Esophagus squamous epithelium (tissue), 5 donors: ENCODE measurements at places on chromosomes 6 and 20.

GRCh38 chr6:72588155-72588554 is 33.7 kb upstream of the KCNQ5 start:
- DNase-seq: no peak

- DNase-seq: no peak
These were observed 48.4 kb upstream of the SLC35D3 start for GRCh38 chr6:136873748-136874147.

DNA sequence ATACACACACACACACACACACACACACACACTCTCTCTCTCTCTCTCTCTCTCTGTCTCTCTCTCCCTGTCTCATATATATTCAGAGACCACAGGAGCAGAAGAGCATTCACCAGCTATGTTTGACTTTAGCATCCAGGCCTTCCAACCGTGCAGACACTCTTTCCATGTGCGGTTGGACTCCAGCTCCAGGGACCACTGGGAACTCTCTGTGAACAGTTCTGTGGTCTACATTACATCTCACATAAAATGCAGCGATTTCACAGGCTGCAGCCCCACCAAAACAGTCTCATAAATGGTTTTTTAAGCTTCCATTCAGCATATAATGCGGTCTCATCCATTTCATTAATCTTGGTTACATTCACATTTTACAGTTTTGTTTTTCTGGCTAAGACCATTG is 508.4 kb upstream of the SULF2 start:
- DNase-seq: no peak

GRCh38 chr6:136607204-136607931 is 57.1 kb upstream of the MAP7 start:
- DNase-seq: no peak

GRCh38 chr6:52566201-52566600 is 10.7 kb downstream of the TRAM2 start:
- DNase-seq: no peak

GRCh38 chr6:129115471-129115870 is 232.5 kb downstream of the LAMA2 start:
- DNase-seq: no peak

DNA sequence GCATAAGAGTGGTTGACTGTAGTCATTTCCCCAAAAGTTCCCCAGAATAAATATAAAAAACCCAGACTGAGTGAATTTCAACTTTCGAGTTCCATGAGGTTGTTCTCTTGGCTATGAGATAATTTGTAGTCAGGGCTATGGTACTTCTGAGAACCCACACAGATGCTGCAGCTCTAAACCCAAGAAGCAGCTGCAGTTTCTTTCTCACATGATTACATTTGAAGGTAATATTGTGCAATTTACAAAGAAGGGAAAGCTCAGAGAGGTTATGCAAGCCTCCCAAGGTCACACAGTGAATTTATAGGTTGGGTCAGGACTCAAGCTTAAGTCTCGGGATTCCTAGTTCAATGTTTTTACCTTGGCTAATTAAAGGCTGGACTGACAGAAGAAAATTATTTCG is 29.7 kb upstream of the CD93 start:
- DNase-seq: no peak

- no peak for DNase-seq
These were observed 40.8 kb downstream of the SNRNP48 start for GRCh38 chr6:7630792-7631191.

GRCh38 chr20:61769286-61769832 is 296.3 kb downstream of the TAF4 start:
- DNase-seq: no peak

- no peak for DNase-seq
These were observed 19.0 kb downstream of the SRC start for GRCh38 chr20:37364927-37365272.

DNA sequence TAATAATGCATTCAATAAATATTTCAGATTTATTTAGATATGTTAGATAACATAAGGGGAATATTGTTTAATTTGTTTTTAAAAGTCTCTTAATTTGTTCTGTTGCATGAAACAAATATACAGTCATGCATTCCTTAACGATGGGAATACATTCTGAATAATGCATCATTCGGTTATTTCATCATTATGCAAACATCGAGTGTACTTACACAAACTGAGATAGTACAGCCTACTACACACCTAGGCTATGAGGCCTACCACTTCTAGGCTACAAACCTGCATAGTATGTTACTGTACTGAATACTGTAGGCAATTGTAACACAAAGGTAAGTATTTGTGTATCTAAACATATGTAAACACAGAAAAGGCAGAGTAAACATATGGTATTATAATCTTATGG is 118.7 kb downstream of the EPHA7 start:
- no peak for DNase-seq

- no peak for DNase-seq
These were observed 94.9 kb downstream of the CEBPB start for GRCh38 chr20:50285376-50286173.

GRCh38 chr6:21213492-21213891 is 380.1 kb upstream of the SOX4 start:
- no peak for DNase-seq

DNA sequence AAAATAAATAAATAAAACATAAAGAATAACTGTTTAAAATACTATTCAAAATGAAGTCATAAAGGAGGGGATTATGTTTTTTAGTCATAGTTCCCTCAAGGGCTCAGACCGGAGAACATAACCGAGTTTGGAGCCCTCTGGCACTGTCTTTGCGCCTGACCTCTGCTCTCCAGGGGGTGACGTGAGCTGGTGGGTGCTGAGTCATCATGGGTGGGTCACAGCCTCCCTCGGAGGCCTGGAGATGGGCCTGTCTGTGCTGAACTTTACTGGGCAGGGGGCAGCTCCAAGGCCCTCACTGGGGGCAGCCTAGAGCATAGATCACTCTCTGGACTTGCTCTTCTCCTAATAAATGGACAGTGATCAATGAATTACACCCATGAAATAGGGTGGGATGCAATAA is 3.1 kb upstream of the MAVS start:
- no peak for DNase-seq

DNA sequence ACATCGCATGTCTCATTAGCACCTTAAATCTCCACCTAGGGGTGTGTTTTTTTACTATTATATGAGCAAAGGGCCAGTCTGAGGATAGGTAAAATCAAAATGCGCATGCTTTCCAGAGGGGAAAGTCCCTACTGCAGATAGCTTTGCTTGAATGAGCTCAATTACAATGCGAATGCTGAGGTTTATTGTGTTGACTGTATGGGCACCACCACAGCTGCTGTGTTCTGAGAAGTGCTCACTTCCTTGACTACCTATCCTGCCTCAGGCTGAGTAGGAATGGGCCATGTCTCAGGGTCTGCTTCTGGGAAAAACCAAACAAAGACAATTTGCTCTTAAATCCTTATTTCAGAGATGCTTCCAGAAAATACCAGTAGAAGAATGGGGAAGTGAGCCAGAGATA is 36.6 kb downstream of the MOCS1 start:
- no peak for DNase-seq

- no peak for DNase-seq
These were observed 48.9 kb downstream of the PRDM1 start for GRCh38 chr6:106134906-106135634.

DNA sequence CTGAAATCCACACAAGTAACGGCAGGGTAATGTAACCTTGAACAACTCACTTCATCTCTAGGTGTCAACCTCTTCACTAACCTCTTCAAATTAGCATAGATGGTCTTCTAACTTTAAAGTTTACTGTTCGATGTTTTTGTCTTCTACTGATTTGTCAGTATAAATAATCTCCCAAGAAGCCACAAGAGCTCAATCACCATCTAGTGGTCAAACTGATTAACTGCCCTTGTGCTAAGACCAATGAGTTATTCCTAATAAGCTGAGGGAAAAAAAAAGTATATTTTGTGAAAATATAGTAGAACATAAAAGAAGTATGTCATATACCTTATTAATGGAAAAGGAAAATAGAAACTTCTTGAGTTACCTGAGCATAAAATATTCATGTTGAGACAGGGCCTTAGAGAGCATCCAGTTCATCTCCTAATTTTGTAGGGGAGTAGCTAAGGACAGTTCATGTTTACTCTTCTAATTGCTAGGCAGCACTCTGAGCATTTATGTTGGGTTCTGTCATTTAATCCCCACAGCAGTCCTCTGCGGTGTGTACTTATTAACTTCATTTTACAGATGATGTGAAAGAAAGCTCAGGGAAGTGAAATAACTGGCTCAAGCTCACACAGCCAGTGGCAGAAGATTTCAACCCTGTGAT is 317.1 kb downstream of the ESR1 start:
- no peak for DNase-seq

DNA sequence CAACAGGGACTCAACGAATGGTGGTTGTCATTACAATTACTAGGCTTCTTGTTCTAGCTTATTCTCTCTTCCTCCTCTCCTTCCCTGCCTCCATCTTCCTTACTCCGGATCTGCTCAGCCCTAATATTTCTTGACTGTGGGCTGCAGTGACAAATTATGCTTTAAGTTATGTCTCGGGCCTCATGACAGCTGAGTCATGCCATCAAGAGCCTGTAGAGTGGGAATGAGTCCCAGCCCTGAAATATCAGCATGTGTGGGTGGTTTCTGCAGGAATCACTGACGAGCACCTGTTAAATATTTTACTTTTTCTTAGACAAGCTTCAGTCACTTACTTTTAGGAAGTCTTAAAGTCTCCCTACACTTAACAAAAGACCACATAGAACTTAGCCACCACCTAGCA is 83.1 kb upstream of the CBLN4 start:
- no peak for DNase-seq

- DNase-seq: no peak
These were observed 448.0 kb downstream of the TENT5A start for GRCh38 chr6:81304466-81304865.

DNA sequence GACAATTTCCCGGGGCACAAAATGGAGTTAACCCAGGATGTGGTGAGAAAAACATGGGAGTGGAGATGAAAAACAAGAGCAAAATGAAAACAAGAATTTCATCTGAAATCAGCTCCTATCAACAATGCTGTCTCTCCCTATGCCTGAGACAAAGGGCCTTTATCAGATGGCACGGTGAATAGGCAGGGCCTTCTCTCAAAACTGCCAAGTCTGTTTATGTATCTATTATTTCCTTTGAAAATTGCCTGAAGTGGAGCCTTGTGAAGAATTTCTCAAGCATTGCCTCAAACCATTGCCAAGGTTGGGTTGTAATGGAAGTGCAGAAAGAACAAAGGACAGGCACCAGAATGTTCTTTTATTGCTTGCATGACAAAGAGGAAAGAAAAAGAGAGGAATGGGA is 74.7 kb downstream of the BTBD3 start:
- DNase-seq: no peak

DNA sequence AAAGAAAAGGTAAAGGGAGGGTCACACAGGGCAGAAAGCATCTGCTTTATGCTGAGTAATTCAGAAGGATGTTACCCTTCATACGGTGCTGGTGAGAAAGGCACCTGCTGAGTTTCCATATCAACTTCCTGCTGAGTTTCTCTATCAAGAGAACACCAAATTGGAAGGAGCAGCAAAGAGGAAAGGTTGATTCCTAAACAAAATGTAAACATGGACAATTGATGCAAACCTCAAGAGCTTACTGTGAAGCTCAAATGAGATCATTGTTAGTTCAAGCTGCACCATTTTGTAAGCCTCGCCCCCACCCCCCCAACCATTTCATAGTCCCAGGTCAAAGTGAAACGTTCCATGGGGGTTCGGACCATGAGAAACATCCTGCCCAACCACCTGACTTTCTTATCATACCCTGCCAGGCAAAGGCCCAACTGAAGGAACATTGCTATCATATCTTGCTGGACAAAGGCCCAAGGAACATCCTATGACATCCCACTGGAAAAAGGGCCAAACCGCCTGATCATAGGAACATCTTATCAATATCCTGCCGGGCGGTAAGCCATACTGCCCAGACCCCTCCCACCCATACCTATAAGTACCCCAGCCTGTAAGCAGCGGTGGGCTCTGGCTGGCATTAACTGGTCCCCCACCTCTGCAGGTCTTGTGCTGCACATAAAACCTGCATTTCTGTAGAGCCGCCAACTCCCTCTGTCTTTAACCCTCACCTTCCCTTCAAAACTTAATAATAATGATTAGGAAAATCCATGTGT is 171.6 kb downstream of the UBE3D start:
- DNase-seq: no peak

DNA sequence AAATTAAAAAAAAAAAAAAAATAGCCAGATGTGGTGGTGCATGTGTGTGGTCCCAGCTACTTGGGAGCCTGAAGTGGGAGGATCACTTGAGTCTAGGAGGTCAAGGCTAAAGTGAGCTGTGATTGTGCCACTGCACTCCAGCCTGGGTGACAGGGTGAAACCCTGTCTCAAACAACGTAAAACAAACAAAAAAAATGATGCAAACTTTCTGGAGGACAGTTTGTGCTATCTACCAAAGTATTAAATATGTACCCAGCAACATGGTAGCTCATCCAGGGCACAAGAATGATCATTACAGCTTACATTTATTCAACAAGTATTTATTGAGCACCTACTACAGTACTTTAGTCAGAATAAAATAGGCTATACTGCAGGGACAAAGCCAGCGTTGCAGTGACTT is 40.4 kb upstream of the PTPN1 start:
- no peak for DNase-seq

DNA sequence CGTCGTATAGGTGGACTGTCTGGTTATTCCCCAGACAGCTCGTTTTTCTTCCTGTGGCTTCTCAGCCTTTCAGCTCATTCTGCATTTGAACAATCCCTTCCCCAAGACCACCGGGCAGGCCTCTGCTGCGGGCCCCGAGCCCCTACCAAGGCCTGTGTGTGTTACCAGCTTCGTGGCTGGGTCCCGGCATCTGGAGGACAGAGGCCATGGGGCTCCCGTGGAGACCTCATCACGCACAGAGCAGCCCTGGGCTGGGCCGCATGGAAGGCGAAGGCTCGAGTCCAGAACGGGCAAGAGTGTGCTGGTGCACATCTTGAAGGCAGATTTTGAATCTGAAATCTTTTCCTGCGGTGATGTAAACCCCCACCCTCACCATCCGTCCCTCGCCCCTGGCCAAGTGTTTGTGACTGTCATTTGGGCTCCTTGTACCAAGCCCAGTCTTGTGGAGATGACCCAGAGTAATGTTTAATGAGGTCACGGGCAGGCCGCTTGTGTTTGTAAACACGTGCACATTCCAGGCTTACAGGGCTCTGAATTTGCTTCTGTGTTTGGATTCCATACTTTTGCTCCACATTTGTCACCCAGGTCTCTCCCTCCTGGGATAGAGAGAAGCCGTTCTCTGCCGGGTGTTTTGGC is 119.6 kb downstream of the CDH4 start:
- no peak for DNase-seq

DNA sequence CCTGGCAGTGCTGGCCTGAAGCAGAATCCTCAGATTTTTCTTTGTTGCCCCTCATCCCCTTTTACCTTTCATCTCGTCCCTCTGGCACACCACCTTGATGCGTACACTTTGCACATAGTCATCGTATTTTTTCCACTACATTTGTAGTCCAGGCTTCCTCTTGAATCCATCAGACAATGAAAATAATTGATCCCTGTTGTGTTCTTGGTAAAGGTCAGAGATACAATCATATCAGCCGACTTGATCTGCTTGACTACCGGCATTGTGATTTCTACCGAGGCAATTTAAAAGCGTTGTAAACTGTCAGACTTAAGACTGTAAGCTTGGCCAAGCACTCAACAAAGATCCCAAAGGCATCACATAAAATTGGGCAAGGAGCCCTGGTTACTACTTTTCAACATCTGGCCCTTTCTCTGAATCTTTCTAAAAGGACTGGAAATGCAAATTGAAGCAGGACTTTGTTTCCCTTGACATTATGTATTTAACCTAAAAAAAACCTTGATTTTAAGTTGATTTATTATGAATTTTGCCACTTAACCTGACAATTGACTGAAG is 512.6 kb downstream of the LMBRD1 start:
- no peak for DNase-seq

GRCh38 chr6:48505621-48506020 is 394.6 kb upstream of the PTCHD4 start:
- DNase-seq: no peak

GRCh38 chr6:164262348-164262747 is 847.8 kb downstream of the QKI start:
- DNase-seq: no peak
